Right hindlimb (tissue), 1 donor: ENCODE measurements at places on chromosomes 7 and 10.
A peak's percentile ranks its signal among the peaks of the same experiment; 100 is the strongest.

- no peak for DNase-seq
Measured at GRCh38 chr7:92602352-92603088, 12.3 kb upstream of the FAM133B start.

DNA sequence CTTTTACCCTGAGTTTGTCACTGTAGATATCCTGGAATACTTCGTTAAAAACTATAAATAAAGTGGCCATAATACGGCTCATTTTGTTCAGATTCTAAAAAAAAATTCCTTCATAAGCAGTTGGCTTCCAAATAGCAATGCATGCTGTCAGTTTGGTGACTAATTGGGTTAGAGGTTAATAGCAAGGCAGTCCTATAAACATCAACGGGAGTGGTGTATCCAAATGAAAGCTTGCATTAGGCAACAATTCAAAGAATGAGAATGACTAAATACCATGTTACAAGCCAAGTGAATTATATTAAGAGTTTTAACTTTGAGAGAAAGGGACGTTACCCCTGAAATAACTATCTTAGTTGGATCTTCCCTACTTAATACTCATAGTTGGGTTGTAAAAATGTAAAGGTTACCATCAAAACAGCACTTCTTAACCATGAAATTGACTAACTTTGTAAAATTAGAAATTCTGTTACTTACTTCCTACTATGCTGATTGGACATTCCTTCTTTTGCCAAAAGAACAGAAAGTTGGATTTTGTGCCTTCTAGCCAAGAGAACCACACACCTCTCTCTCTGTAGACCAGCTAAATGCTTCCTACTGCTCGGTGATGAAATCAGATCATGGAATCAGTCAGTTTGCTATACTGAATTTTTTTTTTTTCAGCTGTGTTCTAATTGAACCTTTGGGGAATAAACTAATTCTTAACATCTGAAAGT, 98.0 kb downstream of the KAT6B start:
- no peak for DNase-seq

GRCh38 chr10:80459047-80459865, 5.1 kb downstream of the TSPAN14 start:
- peak; percentile 82 for DNase-seq

DNA sequence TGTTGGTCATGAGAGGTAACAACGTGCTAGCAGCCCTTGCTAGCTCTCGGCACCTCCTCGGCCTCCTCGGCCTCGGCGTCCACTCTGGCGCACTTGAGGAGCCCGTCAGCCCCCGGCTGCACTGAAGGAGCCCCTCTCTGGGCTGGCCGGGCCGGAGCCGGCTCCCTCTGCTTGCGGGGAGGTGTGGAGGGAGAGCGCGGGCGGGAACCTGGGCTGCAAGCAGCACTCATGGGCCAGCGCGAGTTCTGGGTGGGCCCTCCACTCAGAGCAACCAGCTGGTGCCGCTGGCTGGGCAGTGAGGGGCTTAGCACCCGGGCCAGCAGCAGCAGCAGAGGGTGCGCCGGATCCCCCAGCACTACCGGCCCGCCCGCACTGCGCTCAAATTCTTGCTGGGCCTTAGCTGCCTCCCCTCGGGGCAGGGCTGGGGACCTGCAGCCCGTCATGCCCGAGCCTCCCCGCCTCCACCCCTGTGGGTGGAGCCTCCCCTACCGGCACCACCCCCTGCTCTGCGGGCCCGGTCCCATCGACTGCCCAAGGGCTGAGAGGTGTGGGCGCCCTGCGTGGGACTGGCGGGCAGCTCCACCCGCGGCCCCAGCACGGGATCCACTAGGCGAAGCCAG, 96.1 kb downstream of the PAXIP1 start:
- DNase-seq: no peak
